ENCODE measurements at places on chromosomes 5 and 9.

GRCh38 chr5:5179597-5179996, 39.5 kb downstream of the ADAMTS16 start:
- DNase-seq, result no peak

DNA sequence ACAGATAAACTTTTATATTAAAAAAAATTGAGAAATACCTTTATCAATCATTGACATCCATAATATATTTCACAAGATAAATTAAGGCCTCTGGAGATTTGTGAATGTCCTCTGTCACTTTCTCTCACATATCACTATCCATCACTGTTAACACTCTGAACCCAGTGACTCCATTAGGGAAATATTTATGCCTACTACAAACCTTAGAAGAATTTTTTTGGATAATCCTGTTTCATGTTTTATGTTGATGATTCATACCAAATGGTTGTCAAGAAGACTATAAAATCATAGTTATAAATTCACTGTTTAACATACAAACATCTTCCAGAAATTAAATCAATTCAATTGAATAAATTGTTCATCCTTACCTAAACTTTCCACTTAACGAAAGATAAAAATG, 357.6 kb upstream of the CDH10 start:
- no peak for DNase-seq

DNA sequence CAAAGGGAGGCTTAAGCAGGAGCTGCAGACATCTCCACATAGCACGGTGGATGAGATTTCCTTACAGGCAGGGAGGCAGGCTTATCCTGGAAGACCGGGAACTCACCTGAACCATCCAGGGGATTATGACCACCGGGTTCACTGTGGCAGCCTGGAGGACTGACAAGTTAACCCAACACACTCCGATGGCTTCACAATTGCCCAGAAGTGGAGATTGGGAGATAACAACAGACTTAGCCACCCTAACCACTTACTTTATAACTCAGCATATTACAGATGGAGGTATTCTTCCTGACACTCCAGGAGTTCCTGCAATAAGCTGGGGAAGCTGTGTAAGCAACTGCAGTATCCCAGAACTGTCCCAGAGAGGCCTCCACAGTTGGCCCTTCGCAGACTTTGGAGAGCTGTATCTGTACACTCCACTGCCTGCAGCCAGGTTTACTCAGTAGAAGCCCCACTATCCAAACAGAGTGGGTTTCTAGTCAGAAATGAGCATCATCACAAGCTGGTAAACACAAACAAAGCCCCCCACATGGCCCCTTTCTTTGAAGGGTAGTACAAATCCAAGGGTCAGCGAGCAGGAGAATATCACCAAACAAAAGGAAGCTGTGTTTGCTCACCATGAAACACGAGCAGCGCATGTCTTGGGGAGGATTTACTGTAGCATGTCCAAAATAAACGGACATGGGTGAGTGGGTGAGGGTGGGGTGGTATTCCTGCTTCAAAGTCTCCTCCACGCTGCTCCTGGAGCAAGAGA, 462.2 kb downstream of the RASEF start:
- DNase-seq, result peak; percentile 68

- DNase-seq, result no peak
Measured at GRCh38 chr5:4116834-4117233, 521.2 kb downstream of the IRX1 start.

- DNase-seq, result no peak
Measured at GRCh38 chr9:34490360-34490759, 31.8 kb downstream of the DNAI1 start.

DNA sequence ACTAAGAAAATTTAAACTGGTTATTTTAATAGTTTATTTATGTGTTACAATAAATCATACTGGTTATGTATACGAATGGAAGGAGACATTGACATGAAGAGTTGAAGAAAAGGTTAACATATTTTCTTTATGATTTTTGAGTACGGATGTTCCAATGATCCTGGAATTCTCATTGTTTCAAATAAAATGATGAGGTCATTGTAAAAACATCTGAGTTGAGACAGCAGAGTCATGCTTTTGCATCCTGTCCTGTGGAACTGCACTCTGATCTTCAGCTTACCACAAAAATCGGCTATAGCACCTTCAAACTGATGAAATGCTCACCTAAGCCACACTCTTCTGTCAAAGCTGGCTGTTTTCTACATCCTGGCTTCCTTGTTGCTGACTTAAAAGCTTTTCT, 67.8 kb downstream of the PTCD2 start:
- no peak for DNase-seq

DNA sequence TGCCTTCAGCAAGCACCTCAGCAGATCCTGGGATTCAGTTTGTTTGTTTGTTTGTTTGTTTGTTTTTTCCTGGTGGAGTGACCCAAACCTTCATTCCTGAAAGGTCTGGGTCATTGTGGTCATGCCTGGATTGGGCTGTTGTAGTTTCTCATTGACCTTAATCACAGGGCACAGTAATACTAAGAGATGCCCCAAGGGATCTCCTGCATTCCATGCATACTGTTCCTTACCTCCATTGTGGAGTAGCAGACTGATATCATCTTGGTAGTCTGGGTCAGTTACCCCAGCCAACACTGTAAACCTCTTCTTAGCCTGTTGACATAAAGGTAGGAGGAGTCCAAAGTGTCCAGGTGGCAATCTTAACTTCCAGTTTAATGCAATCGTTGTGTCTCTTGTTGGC, 1466.7 kb upstream of the CDH9 start:
- DNase-seq, result no peak

- no peak for DNase-seq
Measured at GRCh38 chr5:68544648-68545552, 329.3 kb downstream of the PIK3R1 start.

DNA sequence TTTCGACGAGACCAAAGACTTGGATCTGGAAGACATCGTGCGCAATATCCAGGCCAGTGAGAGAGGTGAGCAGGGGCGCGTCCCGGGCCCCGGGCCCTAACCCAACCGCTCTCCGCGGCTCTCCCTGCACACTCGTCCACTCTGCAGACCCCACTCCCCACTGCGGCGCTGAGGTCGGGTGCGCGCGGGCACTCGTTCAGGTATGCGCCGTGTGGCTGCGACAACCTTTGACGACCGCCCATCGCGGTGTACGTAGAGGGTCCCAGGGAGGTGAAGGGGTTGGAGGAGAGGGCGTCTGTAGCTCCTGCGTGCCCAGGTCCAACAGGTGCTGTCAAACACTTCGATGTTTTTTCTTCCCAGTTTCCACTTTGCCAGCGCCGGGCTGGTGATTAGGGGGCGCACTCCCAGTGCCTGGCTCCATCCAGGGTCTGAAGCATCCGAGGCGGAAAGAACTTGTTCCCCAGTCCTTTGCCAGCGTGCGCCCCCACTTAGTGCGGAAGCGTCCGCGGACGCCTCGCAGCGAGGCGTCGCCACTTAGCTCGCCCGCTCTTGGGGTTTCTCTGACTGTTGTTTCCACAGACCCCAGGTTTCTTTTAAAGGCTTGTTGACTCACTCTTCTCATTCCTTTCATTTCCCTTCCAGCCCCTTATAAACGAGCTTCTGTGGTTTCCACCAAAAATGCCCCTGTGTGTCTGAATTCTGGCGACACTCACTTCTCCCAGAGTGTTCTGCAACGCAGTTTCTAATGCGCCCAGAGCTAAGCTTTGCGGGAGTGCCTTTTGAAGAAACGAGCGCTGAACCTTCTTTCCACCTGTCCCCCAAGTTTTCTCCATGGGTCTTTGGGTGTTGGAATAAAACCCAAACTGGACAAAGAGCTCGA, 1.6 kb downstream of the NPR3 start:
- DNase-seq, result no peak

GRCh38 chr5:109849478-109850088, 159.9 kb downstream of the MAN2A1 start:
- no peak for DNase-seq

DNA sequence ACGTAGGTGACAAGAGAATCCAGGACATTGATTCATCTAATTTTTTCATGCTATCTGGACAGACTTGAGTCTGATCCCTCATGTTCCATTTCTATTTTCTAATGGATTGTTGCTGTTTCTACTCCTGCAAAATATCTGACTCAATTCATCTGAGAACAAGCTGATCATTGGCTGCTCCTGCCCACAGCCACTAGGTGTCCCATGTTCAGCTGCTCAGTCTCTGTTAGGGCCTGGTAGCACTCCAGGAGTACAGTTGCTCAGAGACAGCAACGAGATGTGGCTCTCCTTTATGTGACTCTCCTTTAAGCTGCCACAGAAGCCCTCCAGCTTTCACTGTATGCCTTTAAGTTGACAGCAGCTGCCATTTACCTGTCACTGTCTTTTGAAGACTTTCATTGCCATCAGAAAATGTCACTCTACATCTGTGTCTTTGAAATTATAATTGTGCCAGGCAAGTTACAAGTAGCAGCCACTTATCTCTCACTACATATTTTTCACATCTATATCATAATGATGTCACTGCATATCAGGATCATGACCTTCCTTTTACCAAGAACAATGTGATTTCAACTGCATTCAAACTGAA, 1944.2 kb upstream of the NUDT12 start:
- no peak for DNase-seq

DNA sequence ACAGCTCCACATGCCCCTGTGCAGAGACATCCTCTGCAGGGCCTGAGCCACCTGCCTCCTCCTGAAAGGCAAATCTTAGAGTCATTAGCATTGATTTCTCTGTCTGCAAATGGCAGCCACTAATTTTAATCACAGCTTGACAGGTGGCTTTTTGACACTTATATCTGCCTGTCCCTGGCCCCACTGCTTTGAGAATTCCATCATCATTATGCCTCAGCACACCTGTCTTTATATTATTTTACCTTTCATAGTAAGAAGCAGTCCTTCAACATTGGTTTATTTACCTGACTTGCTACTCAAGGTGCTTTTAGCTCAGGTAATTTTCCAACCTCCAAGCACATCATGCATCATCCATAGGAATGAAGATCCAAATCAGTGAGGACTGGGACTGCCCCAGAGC, 451.3 kb downstream of the MTRR start:
- no peak for DNase-seq

DNA sequence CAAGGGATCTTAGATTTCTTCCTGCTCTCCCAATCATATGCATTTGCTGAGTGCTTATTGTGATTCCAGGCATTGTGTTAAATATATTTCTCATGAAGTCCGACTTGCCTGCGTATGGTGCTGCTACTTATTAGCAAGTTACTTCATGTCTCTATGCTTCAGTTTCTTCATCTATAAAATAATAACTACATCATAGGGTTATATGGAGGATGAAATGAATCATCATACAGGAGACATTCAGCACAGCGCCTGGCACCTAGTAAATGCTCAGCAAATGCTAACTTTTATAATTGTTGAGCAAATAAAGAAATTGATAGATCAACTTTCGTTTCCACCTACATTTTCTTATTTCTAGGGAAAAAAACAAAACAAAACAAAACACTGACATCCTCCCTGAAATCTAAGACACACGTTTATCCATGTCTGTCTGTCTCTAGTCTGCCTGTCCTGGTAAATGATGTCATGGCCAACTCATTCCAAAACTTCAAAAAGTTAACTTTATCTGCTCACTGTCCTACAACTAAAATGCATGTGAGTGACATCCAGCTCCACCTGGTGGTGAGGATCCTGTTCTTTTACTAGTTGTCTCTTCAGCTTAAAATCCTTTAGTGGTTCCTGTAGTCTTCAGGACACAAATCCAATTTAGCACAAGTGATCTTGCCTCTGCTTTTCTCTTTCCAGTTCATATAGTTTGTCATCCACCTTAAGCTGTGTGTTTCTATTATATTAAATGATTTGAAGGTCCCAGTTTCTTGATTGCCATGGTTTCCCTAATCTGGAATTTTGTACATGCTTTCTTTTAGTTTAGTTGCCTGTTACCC, 27.7 kb downstream of the PPP3R2 start:
- no peak for DNase-seq

GRCh38 chr9:89743216-89743572, 138.4 kb downstream of the GADD45G start:
- DNase-seq, result no peak

DNA sequence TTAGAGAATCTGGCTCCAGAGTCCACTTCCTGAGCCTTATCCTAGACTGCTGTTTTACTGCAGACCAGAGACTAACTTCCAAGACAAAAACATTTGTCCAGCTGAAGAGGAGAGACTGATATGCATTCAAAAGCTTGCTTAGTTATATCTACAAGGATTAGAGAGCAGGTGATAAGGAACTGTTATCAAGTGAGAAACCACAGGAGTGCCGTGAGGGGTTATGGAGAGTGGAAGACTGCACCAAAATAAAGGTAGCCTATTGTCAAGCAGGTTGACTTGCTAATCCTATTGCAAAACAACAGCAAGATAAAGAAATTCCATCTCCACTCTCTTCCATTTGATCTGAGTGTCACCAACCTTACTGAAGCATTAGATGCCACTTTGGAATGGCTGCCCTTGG, 139.1 kb downstream of the SCAMP1 start:
- DNase-seq, result no peak

- DNase-seq, result no peak
Measured at GRCh38 chr9:77731008-77731698, 83.0 kb upstream of the GNA14 start.

GRCh38 chr9:38437193-38437823, 13.1 kb upstream of the IGFBPL1 start:
- DNase-seq, result no peak

DNA sequence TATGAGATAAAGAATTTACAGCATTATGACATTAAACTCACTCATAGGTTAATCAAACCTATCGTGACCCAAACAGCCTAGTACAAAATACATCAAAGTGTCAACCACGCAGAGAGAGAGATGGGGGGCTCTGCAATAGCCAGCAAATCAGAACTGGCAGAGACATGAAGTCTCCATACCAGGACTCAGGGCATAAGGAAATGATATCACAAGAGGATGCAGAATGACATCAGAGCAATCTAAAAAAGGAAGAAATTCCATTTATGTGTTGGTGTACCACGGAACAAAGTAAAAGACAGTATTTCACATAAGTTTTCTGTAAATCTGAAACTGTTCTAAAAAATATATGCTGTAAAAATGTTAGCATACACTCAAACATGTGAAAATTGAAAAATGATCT, 24.6 kb downstream of the BICD2 start:
- no peak for DNase-seq

Measured in NCI-H526 treated with DMSO at 0.1 percent for 48 hours (cell line).